ENCODE measurements at places on chromosomes 5 and 9.
A peak's percentile ranks its signal among the peaks of the same experiment; 100 is the strongest.

GRCh38 chr5:122354293-122354692, 42.3 kb downstream of the SNCAIP start:
- no peak for DNase-seq

- no peak for DNase-seq
These were observed 26.2 kb upstream of the SERINC5 start for GRCh38 chr5:80282054-80282453.

DNA sequence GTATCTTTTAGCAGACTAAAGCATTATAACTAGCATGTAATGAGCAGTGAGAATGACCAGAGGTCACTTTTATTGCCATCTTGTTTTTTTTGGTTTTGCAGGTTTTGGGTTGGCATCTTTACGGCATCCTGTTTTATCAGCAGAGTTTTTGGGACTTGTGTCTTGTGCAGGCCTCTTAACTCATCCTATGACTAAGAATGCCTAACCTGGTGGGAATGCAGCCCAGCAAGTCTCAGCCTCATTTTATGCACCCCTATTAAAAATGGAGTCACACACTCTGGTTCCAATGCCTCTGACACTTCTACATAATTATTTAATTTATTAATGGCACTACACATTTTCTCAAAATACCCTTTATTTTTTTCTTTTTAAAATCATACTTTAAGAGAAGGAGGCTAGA, 726.5 kb upstream of the RIOK2 start:
- DNase-seq: no peak

GRCh38 chr5:143509758-143510221, 106.3 kb upstream of the NR3C1 start:
- no peak for DNase-seq

DNA sequence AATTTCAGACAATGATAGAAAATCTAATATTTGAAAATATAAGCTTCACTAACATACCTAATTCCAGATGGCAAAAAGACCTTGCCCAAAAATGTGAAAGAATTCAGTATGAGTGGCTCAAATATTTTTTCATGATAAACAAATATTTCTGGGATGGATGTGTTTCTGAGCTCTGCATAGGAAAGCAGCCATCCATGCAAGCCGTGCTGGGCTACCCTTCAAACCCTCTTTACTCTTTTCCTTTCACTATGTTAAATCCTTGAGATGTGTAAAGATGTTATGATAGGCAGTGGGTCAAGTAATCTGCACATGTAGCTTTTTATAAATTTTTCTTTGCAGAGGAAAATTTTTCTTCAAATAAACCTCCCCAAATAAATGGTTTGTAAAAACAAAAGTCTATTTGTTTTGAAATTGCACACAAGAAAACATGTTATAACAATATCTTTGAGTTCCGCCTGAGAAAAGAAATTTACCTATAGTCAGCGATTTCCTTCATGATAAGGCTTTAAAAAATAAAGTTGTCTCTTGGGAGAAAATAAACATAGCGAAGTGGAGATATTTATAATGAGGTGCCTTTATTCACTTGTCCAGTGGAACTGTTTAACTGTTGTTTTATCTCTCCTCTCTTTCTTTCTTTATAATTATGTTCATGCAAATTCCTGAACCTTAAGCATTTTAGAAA, 154.3 kb upstream of the PITX1 start:
- no peak for DNase-seq

GRCh38 chr5:76085243-76085579, 2.0 kb downstream of the SV2C start:
- no peak for DNase-seq

- DNase-seq: no peak
These were observed 450.9 kb downstream of the CCDC171 start for GRCh38 chr9:16003785-16004184.

- peak; percentile 41 for DNase-seq
These were observed 24.4 kb downstream of the AKNA start for GRCh38 chr9:114363424-114363823.

DNA sequence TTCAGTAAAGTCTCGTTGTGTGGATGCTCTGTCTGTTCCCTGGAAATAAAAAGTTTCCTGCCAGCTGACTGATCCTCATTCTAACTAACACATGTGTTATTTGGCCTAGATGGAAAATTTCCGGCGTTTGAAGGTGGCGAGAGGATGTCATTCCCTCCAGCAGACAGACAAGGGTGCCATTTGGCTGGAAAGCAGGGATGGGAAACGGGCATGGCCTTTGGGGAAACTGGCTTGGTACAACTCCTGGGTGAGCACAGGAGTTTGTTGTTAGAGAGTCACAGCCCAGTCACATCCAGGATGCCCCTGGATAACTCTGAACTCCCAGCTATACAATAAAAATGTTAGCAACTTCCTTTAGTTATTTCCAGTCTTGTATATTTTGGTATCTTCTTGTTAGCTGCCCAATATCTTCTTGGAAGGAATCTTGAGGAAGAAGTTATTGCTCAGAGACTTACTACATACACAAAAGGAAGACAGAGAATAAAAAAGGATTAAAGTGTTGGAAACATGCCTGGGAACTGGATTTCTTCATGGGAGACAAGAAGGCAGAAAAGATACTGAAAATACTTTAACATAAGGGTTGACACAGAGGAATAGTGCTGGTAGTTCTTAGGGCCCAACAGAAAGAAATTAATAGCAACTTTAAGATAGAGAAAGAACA, 41.9 kb downstream of the TEK start:
- DNase-seq: no peak

DNA sequence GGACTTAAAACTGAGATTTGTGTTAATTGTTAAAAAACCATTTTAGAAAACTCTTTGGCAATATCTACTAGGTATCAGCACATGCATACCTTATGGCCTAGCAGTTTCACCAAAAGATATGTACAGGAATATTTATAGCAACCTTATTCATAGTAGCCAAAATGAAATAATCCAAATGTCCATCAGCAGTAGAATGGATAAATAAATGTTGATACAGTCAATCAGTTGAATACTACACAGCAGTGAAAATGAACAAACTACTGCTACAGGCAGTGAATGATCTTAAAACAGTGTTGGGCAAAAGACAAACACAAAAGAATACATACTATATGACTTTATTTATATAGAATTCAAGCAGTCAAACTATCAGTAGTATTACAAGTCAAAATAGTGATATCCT, 16.4 kb downstream of the RFESD start:
- DNase-seq: no peak
